Metanephros (tissue), 2 donors: ENCODE measurements at places on chromosomes 1 and 21. TPM values are rescaled to one million over a fixed set of nuclear protein-coding genes. Genes with fewer than 3 reads are reported as not detected.

Gene CHODL
- total RNA-seq: 42.3 TPM

Gene LCE1B
- not detected for total RNA-seq

Gene CFHR2
- not detected for total RNA-seq

Gene FMO2
- 4.8 TPM for total RNA-seq

Gene PDC
- total RNA-seq: not detected

Gene UMODL1
- total RNA-seq: not detected

Gene USF1
- total RNA-seq: 63.2 TPM

Gene LRRN2
- total RNA-seq: 10.2 TPM

Gene BRINP3
- 4.3 TPM for total RNA-seq

Gene CNKSR1
- 7.6 TPM for total RNA-seq

Gene SHISAL2A
- 2.0 TPM for total RNA-seq

Gene SLC16A4
- total RNA-seq: 40.9 TPM

Gene OR2L13
- not detected for total RNA-seq

Gene EPHA2
- 32.3 TPM for total RNA-seq

Gene FCER1A
- 2.1 TPM for total RNA-seq

Gene HCRTR1
- total RNA-seq: 0.35 TPM

Gene FABP3
- total RNA-seq: 49.9 TPM

Gene WLS
- 102 TPM for total RNA-seq

Gene SPATA46
- total RNA-seq: not detected

Gene OLFML3
- total RNA-seq: 102 TPM

Gene ETV3L
- not detected for total RNA-seq

Gene ABCG1
- total RNA-seq: 25.0 TPM

Gene UFC1
- total RNA-seq: 58.5 TPM

Gene DISC1
- total RNA-seq: 22.4 TPM

Gene CSF3R
- total RNA-seq: 30.0 TPM

Gene CD53
- 15.6 TPM for total RNA-seq

Gene TNNI3K
- 0.99 TPM for total RNA-seq

Gene TTC22
- 6.8 TPM for total RNA-seq

Gene EDARADD
- 4.6 TPM for total RNA-seq

Gene PCAT6
- total RNA-seq: not detected
